Head of caudate nucleus (tissue), 42 donors: ENCODE measurements at places on chromosomes 13 and 19.

- no peak for DNase-seq
Measured at GRCh38 chr19:10819124-10820060, 16.6 kb downstream of the TMED1 start.

GRCh38 chr19:17025991-17026658 lies 485 bp downstream of the CPAMD8 start:
- DNase-seq: no peak

DNA sequence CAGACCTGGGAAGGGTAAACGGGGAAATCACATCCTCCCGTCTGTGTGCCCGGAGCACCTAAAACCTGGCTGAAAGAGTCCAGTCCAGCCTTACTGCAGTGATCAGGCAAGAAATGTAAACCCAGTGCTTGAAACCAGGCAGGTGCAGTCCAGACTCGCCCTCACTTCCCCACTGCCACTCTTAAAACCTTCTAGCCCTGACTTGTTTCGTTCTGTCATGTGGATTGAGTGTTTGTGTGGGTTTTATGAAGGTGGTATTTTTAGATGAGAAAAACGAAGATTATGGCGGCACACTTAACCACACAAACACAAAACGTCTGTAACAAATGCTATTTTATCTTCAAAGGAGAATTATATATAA lies 839 bp upstream of the CKAP2 start:
- DNase-seq: no peak

GRCh38 chr19:10430505-10431253 lies 10.3 kb downstream of the PDE4A start:
- no peak for DNase-seq

GRCh38 chr19:6211632-6212402 lies 68.0 kb downstream of the MLLT1 start:
- DNase-seq: no peak

DNA sequence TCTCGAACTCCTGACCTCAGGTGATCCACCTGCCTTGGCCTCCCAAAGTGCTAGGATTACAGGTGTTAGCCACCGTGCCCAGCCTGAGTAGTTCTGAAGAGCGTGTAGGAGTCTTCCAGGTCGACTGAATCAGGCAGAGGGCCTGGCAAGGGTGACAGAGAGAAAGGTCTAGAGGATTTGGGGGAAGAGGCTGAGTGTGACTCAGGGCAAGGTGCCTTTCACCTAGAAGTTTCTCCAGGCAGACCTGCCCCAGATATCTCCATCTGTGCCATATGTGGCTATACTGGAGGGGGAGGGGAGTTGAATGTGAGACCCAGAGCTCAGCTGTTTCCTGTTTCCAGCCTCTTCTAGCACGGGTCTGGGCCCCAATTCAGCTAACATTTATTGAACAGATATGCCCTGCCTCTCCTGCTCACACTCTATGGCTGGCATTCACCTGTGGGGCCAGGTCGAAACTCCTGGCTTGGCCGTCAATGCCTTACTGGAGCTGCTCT lies 1.3 kb downstream of the CCDC159 start:
- DNase-seq: no peak

DNA sequence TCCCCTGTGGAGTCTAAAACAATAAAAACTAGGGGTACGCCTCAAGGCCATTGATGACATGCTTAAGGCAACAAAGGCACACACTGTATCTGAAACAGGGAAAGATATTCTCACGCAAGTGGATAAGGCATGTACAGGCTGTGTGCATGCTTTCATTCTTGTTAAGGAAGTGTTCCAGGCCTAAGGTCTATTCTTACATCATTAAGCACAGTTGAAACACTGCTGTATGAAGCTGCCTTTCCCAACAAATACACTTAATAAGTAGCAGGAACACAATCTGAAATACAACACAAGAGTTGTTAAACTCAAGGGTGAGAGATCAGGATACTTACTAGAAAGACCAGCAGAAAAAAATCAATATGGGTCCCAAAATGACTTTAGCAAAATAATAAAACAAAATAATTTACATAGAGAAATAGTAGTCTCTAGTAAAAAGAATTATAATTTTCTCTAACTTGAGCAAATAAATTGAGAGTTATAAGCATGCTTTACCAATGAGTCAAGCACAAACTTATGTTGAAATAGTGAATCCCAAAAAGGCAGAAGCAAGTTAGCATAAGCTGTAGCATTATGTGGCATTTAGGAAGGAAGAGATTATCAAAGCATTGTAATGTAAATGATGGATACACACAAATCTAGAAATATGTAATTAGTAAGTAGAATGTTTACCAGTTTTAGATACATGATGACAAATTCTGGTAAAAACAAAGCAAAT lies 796.9 kb downstream of the SLITRK1 start:
- no peak for DNase-seq

DNA sequence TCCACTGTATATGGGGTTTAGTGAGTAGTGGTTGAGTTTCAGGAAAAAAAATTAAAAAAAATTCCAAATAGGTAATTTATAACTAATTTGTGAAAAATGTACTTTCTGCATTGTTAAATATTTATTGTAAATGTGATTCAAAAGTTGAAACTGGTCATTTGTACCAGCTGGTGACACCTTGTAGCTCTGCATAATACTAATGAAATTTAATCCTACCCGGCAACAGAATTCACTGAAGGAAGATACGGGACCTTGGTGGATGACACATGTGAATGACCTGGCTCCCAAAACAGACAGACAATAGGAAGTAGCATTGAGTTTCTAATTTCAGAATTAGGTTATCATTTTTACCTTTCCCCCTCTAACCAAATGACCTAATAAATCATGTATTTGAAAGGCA lies 73.8 kb downstream of the SLITRK6 start:
- no peak for DNase-seq

- DNase-seq: no peak
Measured at GRCh38 chr13:33471204-33471603, 185.6 kb upstream of the STARD13 start.

- DNase-seq: no peak
Measured at GRCh38 chr19:13010038-13010991, 15.0 kb downstream of the NFIX start.

GRCh38 chr13:72652681-72653080 lies 74.7 kb downstream of the MZT1 start:
- DNase-seq: no peak

- no peak for DNase-seq
Measured at GRCh38 chr13:109301276-109301675, 485.1 kb downstream of the IRS2 start.

DNA sequence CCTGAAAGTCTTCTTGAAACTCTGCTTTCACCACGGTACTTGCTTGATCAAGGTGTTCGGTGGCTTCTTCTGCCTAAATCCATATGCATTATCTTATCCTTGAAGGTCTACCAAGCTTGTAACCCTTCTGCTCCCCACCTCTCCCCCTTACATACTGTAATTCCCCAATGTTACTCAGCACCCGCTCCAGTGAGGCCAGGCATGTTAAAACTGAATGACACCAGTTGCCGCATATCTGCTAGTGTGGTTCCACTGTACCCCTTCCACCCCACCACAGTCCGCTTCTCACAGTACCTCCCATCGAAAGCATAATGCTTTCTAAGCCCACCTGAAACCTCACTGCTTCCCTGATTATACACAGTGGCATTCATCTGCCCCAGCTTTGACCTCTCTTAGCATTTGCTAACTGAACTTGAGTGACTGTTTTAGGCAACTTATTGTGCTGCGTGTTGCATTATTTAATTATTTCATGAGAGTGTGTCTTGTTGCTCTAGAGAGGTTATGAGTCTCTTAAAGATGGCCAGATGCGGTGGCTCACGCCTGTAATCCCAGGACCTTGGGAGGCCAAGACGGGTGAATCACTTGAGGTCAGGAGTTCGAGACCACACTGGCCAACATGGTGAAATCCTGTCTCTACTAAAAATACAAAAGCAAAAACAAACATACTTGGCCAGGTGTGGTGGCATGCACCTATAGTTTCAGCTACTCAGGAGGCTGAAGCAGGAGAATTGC lies 87.6 kb upstream of the MBNL2 start:
- no peak for DNase-seq

DNA sequence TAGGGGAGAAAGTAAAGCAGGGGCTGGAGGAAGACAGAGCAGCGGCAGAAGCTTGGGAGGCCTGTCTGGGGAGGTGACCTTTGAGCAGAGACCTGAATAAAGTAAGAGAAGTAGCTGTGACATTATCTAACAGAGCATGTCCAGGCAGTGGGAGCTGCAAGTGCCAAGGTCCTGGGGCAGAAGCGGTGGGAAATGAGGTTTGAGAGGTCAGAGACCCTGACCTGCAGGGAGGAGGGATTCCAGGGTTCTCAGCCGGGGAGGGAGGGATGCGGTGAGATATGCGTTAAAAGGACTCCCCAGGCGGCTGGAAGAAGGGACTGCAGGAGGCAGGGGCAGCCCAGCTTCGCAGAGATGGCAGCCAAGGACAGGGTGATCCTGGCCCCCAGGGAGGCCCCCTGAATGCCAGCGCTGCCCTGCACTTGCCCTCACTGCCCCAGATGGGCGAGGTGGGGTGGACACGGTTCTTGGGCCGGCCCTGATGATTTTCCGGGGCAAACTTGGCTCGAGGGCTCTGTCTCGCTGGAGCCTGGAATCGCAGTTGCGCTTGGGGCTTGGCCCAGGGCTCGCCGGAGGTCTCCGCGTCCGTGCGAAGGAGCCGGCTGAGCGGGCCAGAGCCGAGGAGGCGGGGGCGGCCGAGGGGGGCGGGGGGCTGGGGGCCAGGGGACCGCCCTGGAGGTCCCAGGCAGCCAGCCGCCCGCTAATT lies 3.2 kb downstream of the CRLF1 start:
- no peak for DNase-seq

GRCh38 chr13:42086582-42086981 lies 38.1 kb downstream of the DGKH start:
- no peak for DNase-seq

- DNase-seq: no peak
Measured at GRCh38 chr13:80509264-80509663, 168.3 kb upstream of the SPRY2 start.

- no peak for DNase-seq
Measured at GRCh38 chr19:10762656-10763055, 44.8 kb downstream of the DNM2 start.

GRCh38 chr19:9076901-9077300 lies 10.0 kb upstream of the OR1M1 start:
- DNase-seq: no peak

- DNase-seq: peak; percentile 37
Measured at GRCh38 chr13:37216331-37216730, 110.9 kb upstream of the CSNK1A1L start.

DNA sequence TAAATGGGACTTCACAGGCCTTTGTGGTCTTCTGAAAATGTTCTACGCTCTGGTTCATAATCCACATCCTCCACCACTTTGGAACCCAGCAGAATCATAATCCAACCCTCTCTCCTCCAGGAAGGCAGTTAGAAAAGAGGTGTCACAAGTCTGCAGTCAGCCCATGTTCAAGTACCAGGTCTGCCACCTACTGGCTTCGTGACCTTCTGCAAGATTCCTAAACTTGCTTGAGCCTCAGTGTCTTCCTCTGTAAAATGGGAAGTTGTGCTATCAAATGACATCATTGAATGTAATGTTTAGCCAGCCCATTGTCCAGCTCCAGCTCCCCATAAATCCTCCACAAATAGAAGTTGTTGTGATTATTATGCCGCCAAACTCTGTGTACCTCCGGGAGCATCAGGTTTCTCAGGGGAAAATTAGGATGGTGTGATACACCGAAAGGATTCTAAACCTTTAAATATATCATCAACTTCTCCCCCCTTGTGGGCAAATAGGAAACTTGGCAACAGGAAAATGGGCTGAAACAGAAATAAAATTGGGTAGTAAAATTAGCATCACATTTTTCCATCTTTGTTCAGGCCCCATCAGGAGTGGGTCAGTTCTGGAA lies 109.7 kb downstream of the NUFIP1 start:
- DNase-seq: peak; percentile 45

DNA sequence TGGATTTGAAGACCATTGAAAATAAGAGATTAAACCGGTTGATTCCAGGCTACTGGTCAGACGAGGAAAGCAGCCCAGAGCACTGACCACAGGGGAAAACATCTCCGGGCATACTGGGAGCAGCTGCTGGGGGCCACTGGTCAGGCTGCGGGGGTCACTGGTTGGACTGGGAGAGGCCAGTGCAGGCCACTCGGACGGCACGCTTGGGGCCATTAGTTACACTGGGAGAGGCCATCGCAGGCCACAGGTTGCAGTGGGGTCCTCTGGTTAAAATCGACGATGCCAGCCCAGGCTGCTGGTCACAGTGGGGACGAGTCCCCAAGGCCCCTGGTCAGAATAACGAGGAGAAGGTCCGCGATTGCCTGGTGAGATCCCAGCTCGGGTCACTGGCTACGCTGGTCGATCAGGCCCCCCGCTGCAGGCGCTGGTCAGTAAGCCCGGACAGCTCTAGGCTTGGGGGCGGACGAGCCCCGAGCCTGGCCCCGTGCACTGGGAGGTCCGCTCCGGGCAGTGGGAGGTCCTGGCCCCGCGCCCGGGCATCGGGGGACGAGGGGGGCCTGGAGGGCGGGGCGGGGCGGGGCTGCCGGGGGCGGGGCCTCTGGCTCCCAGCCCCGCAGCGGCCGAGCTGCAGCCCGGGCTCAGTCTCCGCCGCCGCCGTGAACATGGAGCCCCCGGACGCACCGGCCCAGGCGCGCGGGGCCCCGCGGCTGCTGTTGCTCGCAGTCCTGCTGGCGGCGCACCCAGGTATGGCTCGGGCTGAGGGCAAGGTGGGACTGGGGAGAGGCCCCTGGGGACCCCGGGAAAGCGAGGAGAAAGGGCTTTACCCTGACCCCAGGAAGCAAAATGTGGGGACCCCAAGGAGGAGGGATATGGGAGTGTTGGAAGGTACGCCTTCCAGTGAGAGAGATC lies at the start of gene BCAM:
Gene BCAM, plus strand, starts transcription at position 641 of the 909 bp plus-strand sequence. Its CDS starts 22 bp downstream, at position 663.
- DNase-seq: peak; percentile 48

DNA sequence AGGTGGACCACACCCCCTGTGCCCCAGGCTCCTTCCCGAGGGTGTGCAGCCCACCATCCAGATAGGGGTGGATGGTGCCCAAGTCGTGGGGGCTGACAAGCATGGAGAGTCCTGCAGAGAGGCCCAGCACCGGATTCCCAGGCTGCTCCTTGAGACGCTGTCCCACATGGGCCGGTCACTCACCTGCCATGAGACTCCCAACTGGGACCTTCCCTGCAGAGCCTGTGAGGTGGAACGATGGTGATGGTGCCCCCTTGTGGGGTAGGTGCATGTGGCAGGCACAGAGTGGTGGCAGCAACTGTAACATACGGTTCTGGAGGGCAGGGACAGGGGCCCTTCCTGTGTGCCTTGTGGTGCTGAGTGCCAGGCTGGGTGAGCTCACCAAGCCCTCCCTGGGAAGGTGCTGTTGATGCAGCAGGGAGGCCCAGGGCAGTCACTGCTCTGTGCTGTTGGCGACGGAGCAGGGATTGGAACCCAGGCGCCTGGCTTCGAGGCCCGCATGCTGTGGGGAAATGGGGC lies 33.1 kb downstream of the PPP1R37 start:
- DNase-seq: no peak

DNA sequence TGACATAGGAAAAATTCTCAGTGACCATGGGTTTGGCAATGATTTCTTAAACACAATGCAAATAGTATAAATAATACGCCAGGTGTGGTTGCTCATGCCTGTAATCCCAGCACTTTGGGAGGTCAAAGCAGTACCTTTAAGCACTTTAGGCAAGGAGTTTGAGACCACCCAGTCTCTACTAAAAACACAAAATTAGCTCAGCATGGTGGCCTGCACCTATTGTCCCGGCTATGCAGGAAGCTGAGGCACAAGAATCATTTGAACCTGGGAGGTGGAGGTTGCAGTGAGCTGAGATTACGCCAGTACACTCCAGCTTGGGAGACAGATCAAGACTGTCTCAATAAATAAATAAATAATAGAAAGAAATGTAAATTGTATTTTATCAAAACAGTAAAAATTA lies 356.5 kb upstream of the SLITRK6 start:
- DNase-seq: no peak

GRCh38 chr13:100521851-100522617 lies 66.6 kb downstream of the GGACT start:
- no peak for DNase-seq
